ENCODE measurements at places on chromosomes 7 and 10.

DNA sequence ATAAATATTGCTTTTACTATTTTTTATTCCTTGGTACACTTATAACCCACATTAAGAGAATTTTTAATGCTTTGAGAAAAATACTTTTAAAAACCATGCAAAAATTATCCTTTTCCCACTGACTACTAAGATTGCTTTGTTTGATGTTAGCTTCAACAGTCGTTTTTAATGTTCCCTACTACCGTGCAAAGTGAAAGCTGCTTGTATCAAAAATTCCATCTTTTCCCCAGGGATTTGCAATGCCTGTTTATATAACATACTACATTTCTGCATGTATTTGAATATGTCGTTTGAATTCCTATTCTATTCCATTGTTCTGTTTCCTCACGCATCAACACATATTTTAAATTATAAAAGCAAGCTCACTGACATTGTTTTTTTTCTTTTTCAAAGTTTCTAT is 54.4 kb downstream of the TFPI2 start:
- no peak for DNase-seq

DNA sequence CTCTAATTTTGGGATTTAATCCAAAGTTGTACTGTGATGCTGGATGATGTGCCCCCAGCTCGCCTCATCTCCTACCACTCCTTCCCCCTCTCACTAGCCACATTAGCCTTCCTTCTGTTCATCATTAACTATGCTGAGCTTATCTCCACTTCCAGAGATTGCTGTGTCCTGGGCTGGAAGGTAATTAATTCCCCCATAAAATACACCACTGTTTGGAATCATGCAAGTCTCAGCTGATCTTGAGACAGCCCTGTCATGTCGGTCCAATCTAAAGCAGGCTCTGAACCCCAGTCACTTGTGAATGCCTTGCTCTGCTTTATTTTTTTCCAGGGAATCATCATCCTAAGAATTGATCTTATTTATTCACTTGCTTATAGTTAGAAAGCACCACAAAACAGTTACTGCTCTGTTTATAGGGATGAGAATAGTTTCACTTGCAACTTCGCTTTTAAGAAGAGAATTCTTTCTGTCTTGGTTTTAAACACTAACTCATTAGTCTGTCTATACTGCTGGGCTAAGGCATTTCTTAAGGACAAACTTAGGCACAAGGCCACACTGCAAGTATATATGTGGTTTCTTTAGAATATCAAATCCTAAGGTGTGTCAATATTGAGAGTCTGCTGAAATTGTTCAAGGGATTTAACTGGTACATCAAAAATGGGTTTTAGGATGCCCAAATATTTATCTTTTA is 341.1 kb upstream of the SEMA3A start:
- no peak for DNase-seq

- no peak for DNase-seq
These were observed 586.6 kb downstream of the PTPRN2 start for GRCh38 chr7:158001003-158001402.

DNA sequence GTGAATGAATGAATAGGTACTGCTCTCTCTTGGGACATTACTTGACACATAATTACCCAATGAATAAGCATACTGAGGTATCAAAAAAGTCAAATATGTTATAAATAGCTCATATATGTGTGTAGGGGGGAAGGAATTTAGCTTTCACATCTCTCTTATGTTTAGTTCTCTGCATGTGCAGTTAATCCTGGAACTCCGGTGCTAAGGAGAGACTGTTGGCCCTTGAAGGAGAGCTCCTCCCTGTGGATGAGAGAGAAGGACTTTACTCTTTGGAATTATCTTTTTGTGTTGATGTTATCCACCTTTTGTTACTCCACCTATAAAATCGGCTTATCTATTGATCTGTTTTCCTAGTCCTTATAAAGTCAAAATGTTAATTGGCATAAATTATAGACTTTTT is 1.2 kb downstream of the CFTR start:
- DNase-seq = no peak

DNA sequence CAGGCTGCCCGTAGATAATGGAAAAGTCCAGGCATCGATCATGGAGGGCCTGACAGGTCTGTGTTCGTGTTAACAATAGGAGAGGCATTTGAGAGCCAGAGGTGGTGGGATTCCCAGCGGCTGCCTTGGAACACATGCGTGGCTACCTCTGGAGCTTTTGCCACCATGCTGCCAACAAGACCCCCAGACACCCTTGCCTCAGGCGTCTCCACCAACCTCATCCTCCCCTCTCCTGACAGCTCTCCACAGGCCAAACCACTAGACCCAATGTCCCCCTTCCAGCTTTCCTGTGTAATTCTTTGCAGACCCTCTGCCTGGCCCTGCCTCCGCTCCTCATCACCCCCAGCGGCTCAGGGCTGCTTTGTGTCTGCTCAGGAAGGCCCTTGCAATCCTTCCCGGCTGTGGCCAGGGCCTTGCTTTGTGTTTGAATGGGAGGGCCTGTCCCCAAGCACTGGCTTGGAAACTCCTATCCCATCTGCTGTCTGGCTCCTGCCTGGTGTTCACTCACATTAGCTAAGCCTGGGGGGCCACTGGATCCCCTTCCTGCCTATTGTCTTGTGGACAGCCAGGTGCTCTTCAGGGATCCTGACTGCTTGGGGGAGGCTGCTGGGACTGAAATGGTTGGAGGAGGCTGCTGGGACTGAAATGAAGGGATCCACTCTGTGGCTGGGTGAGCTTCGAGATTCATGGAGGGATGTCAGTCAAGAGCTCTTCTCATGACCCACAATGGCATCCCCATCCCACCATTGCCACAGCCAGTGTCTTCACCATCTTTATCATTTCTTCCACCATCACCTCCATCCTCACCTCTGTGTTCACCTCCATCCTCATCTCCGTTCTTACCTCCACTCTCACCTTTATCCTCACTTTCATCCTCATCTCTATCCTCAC is 60.8 kb upstream of the ELN start:
- DNase-seq = no peak

DNA sequence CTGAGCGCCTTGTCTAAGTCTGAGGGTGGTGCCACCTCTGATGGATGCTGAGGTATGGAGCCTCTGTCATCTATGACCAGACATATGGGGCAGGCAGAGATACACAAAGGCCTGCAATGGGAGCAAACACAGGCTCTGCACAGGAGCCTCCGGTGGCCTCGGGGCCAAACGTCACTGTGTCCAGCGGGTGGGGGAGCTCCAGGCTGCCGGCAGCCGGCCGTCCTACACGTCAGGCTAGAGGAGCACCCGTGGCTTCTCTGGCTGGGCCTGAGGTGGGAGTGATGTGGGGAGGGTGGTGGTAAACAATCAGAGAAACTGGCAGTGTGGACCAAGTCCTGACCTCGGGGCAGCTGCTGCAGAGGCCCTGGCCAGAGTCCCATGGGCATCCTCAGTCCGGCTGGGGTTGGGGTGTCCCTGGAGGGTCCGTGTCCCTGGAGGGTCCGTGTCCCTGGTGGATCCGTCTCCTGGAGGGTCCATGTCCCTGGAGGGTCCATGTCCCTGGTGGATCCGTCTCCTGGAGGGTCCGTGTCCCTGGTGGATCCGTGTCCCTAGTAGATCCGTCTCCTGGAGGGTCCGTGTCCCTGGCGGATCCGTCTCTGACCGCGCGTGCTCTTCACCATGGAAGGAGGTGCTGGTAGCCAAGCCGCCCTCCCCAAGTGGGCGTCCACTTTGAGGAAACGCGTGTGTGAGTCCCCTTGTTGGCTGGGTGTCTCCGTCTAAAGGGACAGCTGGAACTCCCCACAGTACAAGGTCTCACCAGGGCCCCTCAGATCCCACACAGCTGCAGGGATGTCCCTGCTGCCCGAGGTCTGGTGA is 24.2 kb upstream of the FAM20C start:
- peak; percentile 38 for DNase-seq

- peak; percentile 49 for DNase-seq
These were observed 1.9 kb downstream of the FZD1 start for GRCh38 chr7:91266067-91266688.

GRCh38 chr7:45065031-45065995 is 23.5 kb downstream of the NACAD start:
- DNase-seq = no peak

- no peak for DNase-seq
These were observed 162.0 kb upstream of the MGMT start for GRCh38 chr10:129305046-129305445.

GRCh38 chr10:12380999-12381398 is 31.7 kb downstream of the CAMK1D start:
- DNase-seq = no peak

DNA sequence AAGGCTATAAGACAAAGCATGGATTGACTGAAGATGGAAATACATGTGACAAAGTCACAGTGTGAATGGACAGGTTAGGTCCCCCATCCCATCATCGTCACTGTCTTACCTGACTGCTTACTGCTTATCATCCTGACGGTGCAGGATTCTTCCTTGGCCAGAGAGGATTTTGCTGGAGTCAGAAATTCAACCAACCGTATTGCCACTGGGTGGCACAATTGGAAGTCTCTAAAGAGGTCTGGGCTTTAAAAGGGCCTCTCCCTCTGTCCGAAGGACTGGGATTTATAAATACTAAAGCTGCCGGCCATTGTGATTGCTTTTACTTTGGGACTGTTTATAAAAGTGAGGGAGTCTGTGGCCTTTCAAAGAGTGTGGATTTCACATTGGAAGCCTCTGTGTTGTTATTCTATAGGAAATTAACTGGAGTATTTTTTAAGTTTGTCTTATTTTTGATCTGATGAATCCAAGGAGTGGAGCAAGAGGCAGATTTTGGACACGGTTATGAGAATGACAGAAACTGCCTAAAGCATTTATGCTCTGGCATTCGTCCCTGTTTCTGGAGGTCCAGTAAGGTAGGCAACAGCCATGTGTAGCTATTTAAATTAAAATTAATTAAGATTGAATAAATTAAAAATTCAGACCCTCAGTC is 113.3 kb upstream of the CREB5 start:
- no peak for DNase-seq

GRCh38 chr10:1726861-1727260 is 10.5 kb downstream of the ADARB2 start:
- DNase-seq = no peak

- DNase-seq = peak; percentile 63
These were observed 304.6 kb downstream of the PRPF18 start for GRCh38 chr10:13891128-13892000.

DNA sequence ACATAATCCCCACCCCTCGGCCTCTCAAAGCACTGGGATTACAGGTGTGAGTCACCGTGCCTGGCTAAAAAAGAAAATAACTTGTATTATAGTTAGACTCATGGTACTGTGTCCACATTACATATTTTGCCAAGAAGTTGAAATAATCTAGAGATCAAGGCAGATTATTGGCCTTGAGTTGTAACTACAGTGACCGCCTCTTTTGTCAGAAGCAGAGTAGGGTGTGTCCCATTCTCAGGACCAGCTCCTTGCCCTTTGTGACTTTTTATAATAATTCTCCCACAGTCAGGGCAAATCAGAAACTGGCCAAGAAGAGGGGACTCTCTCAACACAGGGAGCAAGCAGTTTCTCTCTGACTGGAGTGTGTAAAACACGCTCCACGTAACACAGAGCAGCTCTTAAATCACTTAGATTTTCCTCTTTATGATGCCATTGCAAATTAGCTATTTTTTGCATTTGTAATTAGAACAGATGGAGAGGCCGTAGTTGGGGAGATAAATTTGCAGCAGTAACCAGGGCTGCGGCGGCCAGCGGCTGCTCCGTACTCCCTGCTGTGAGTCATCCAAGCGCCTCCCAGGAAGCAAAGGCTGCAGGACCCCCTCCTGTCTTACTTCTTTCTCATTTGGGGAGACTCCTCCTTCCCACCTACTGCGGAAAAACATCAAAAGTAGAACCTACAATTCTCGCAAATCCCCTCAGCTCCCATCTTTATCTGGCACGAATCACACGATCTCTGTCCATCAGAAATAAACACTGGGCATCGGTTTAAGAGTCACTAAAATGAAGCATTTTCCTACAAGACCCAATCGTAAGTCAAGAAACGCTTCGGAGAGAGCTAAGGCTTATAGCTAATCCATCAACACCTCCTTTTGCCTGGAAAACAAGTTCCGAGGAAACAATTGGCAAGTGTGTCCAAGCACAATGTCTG is 32.1 kb upstream of the MSRB2 start:
- no peak for DNase-seq

GRCh38 chr10:3787016-3787400 is 2.0 kb upstream of the KLF6 start:
- no peak for DNase-seq

DNA sequence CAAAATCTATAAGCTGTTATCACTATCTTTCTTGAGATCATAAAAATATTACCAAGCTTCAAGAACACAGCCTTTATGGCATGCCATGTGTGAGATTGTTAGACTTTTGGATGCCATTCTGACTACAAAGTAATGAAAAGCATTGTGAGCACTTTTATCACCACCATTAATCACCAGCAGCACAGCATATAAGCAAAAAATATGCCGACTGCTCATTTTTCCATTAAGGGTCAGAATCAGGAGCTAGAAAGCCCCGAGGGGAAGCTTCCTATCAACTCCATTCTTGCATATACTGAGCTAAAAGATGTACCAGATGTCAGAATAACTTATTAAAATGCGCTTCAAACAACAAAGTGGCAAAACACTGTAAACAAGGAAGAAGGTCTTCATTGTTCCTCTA is 114.3 kb downstream of the LMBR1 start:
- no peak for DNase-seq

- no peak for DNase-seq
These were observed 167.5 kb upstream of the PODXL start for GRCh38 chr7:131723926-131724325.

GRCh38 chr7:72751978-72752377 is 76.0 kb downstream of the TYW1B start:
- DNase-seq = no peak

- no peak for DNase-seq
These were observed 27.4 kb upstream of the HSPA12A start for GRCh38 chr10:116769791-116770190.

DNA sequence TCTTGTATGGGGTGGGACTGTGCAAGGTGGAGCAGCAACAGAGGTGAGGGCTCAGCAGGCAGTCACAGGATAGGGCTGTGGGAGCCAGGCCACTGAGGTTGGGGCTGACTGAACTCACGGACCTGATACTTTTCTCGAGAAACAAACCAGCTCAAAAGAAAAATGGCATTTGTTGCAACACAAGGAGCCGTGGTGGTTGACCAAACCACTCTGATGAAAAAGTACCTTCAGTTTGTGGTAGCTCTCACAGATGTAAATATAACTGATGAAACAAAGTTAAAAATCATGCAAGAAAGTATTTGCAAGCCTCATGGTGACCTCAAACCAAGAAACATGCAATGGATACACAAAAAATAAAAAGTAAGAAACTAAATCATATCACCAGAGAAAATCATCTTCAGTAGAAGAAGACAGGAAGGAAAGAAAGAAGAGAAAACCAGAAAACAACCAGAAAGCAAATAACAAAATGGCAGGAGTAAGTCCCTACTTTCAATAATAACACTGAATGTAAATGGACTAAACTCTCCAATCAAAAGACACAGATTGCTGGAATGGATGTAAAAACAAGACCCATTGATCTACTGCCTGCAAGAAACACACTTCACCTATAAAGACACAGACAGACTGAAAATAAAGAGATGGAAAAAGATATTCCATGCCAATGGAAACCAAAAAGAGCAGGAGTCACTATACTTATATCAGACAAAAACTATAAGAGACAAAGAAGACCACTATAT is 48.9 kb upstream of the DUSP5 start:
- no peak for DNase-seq

All from lower lobe of right lung (tissue), 2 donors.